NCI-H526 (cell line): ENCODE measurements at places on chromosomes 7 and 10.

DNA sequence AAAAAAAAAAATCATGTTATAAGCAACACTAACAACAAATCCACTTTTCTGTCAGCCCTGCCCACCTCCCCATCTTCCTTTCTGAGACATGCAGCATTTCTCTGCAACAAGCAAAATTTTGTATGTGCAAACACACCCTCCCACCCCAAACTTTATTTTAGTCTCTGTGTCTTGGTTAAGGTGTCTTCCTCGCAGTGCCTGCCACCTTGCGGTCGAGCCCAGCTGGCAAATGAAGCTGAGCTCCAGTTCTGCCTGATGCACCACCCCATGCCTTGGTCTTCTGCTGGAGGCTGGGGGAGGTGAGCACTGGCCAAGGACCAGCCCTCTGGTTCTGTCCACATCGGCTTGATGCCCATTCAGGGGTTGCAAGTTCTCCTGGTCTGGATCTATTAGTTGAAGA is 206.3 kb downstream of the MGMT start:
- no peak for DNase-seq

GRCh38 chr7:64574540-64575099 is 11.7 kb upstream of the ZNF680 start:
- DNase-seq, result no peak

DNA sequence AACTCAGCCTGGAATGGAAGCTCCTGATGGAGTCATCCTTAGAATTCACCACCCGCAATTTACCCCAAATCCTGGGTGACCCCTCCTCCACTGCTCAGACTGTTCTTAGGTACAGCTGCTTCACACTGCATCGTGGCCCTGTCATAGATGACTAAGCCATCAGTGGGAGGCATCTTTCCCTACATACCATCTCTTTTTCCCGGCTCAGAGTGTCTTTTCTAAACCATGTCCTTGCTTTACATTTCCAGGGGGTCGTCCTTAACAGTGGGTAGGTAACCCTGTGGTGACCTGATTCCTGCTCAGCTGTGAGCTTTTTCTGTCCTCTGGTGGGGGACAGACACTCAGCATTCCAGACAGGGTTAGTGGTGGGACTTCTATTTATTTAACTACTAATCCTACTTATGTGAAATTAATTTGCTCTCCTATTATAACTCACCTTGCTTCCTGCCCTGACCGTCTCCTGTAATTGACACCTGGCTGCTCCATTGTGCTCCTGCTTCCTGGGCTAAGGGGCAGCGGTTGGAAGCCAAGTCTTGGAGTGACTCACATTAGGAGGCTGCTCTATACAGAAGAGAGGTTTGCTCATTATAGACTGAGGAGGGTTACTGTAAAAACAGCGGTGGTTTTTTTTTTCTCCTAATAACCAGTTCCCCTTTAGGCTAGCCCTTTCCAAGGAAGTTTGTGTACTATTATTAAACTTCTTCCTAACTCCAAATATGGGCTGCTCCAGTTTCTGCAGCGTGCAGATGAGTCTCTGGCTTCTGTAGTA is 40.6 kb downstream of the PYROXD2 start:
- no peak for DNase-seq

- DNase-seq, result no peak
Measured at GRCh38 chr7:103729026-103729425, 260.4 kb downstream of the RELN start.

- DNase-seq, result no peak
Measured at GRCh38 chr7:54985426-54986330, 33.1 kb upstream of the EGFR start.

- DNase-seq, result no peak
Measured at GRCh38 chr10:62788861-62789467, 15.6 kb upstream of the ADO start.

DNA sequence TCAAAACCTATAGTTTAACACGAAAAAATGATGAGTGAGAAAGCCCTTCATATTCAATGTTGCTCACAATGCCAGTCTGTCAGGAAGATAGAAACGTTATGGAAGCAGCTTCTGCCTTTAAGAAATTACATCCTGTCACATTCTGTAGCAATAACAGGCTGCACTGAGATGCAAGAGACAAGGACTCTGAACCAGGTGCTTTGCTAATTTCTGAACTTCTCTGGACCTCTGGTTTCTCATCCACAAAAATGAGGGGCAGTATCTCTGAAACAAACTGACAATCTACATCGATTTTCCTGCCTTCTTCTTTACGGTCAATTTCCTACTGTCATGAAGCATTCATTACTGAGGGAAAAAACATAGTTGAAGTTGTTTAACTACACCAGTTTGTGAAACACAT is 234.0 kb downstream of the SNX13 start:
- DNase-seq, result no peak

GRCh38 chr10:132826524-132827422 is 40.8 kb upstream of the NKX6-2 start:
- no peak for DNase-seq

GRCh38 chr7:112252691-112253090 is 46.2 kb downstream of the ZNF277 start:
- no peak for DNase-seq

DNA sequence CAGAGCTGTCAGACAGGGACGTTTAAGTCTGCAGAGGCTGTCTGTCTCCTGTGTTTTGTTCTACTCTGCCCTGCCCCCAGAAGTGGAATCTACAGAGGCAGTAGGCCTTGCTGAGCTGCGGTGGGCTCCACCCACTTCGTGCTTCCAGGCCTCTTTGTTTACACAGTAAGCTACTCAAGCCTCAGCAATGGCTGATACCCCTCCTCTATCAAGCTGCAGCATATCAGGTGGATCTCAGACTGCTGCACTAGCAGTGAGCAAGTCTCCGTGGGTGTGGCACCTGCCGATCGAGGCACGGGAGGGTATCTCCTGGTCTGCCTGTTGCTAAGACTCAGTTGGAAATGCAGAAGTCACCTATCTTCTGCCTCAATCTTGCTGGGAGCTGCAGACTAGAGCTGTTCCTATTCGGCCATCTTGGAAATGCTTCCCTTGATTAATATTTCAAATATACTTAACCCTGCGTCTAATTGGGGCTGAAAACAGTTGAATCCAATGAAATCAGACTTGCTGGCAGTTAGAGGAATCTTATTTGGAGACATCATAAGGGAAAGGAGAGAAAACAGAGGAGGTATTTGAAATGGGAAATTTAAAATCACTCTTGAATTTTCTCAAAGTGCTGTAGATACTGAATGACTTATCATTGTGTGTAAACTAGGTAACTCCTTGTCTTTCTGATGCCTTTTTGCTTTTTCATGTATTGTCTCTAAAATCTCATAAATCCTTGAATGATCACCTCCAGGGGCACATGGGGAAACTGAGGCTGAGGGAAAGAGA is 13.8 kb upstream of the CYP3A5 start:
- DNase-seq, result peak; percentile 77

DNA sequence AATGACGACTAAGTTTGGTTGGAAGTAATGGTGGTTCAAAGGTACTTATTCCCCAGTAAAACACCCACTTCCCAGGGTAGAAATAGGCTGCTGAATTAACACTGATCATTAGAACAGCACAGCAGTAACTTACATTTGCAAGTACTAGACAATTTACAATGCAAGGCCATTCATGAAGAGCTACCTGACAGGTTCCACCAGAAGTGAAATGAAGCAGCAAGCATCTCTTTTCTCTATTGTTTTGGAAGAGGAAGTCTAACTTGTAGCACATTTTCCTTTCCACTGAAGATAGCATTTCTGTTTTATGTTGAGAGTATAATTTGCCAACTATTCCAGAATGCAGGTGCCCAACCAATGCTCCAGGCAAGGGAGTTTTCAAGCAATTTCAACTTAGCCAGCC is 145.9 kb downstream of the CREB5 start:
- DNase-seq, result peak; percentile 81

DNA sequence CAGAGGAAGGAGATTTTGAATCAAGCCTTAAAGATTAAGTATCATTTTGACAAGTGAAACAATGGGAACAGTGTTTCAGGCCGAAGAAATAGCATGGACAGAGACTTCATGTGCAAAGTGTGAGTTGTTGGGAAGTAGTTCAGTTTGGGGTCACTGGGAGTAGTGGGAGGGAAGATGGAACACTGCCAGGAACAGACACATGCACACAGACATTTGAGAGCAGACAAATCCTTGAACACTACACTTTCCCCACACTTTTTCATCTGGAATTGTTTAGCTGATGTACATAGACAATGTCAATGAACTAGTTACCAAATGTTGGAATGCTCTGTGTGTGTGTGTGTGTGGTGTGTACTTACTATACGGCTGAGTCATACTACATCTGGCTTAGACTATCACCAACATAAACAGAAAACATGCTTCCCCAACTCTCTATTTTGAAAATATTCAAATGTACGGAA is 52.4 kb upstream of the LRRC17 start:
- no peak for DNase-seq

DNA sequence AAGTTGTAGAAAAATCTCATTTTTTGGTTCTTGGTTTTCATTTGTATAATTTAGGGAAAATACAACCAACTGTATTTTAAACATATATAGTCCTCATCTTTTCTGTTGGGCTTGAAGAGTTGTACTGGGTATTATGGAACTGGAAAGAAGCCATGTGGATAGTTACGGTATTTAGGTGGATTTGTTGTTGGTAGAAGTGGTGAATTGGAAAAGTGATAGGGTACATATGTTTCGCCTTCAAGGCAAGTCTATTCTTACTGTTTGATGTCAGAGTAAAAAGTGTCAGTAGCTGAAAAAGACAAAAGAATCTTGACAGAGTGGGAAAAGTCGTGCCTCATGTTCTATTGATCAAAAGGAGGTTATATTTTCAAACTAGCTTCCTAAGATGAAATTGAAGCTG is 64.6 kb downstream of the GBF1 start:
- DNase-seq, result no peak

- no peak for DNase-seq
Measured at GRCh38 chr7:18570441-18570840, 74.9 kb downstream of the HDAC9 start.

DNA sequence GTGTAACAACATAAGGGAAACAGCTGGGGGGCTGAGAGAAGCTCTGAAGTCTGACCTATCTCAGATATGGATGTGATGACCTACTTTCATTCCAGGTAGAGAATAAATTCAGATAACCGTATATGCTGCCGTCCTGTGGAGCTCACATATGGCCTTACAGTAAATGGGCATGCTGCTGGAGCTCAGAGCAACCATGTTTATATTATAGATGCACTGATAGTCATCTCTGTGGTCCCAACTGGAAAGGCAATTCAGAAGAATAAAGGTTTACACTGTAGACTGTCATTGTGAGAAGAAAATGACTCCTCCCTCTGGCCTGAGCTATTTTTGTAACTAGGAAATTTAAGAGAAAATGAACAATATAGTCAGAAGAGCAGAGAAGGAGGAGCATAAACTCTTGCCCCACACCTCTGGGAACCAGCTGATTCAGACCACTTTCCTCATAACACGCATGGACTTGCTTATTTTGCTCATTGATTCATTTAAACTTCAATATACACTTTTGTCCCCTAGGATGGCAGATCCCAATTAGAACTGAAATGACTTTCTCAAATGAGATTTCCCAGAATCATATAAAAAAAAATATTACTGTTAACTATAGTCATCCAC is 69.9 kb upstream of the NXPH1 start:
- DNase-seq, result no peak

DNA sequence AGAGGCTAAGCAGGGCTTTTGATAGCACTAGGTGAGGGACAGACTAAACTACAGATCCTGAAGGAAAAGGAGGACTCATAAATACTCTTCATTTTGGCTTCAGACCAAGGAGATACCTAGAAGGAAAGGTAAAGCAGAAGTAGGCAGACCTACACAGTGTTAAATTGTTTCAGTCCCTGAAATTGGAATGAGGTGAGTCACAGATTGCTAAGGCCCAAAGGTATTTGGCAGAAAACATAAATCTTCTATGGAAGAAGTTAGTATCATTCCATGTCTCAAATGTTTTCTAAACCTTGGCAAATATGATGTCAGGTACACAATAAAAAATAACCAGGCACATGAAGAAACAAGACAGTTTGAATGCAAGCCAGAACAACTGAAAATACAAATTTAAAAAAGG is 30.0 kb downstream of the MTERF1 start:
- DNase-seq, result no peak

- no peak for DNase-seq
Measured at GRCh38 chr10:16520900-16521299, 779 bp downstream of the C1QL3 start.

GRCh38 chr10:103793920-103794883 is 61.2 kb downstream of the SH3PXD2A start:
- no peak for DNase-seq

DNA sequence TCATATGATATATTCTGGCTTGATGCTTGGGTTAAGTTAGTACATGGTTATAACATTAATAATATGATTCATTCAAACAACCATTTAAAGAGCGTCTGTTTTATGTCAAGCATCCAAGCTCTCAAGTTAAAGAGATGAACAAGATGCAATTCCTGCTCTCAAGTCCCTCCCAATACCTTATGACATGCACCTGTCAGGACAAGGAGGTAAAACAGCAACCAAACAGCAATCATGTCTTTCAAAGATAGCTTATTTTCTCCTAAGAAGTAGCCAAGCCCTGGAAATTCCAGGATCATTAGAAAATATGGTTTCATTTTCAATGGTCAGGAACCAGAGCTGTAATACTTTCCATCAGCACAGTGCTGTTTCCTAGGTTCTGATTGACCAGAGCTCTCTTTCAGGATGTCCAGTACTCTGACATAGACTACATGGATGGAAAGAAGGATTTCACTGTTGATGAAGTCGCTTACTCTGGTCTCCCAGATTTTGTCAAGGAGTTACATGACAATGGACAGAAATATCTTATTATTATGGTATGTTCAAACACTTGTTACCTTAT is 29.0 kb downstream of the MGAM2 start:
- no peak for DNase-seq

DNA sequence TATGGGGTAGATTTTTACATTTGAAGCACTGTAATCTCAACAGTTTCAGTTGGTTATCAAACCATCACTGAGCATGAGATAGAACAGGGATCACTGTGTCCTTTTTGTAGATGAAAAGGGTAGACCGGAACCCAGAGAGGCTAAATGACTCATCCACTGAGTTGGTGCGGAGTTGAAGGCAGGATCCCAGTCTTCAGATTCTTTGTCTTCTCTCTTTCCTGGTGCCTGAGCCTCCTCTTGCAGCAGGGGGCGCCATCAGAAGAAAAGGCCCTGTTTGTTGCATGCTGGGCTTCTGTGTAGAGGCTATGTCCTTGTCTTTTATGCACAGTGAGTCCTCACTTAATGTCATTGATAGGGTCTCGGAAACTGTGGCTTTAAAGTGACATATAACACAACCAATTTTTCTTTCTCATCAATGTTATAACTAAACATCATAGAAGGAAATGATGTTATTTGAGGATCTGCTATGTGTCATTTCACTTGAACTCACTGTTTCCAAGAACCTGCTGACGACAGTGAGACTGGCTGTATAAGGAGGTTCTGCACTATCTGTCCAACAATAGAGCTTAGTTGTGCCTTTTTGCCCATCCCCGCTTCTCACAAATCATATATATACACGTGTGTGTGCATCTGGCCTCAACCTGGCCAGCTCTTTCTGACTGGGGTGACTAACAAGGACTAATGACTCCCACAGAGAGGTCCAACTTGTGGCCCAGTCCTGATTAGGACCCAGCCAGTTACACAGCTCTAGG is 14.3 kb downstream of the ZNF282 start:
- no peak for DNase-seq

GRCh38 chr10:127886371-127887051 is 6.2 kb downstream of the CLRN3 start:
- peak; percentile 50 for DNase-seq

GRCh38 chr10:7410862-7411670 is at the start of gene SFMBT2:
SFMBT2 (minus strand) TSS chr10:7411034; CDS start chr10:7381898, 29,136 bp downstream.
- peak; percentile 34 for DNase-seq

- no peak for DNase-seq
Measured at GRCh38 chr10:128070721-128071416, 55.4 kb downstream of the MKI67 start.
